ENCODE measurements at places on chromosomes 2 and 18. TPM values are rescaled to one million over a fixed set of nuclear protein-coding genes. Genes with fewer than 3 reads are reported as not detected.

DNA sequence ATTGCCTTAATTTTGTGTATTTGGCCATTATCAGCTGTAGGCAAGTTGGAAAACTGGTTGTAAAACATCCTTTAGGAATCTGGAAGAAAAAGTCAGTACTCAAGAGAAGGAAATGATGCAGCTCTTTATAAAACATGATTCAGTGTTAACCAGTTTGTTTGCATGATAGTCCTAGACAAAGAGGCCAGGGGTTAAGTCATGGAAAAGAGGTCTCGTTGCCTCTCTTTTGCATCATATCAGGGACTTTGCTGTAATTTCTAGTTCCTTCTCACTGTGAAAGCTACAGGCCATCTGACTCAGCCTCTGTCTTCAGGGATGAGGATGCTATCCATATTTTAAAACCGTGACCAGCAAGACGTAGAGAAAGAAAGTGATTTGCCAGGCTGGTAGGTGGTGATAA is 38.0 kb downstream of the NPAS2 start:
- H3K27ac ChIP-seq, result no peak overlapping the region
- no peak for DNase-seq

DNA sequence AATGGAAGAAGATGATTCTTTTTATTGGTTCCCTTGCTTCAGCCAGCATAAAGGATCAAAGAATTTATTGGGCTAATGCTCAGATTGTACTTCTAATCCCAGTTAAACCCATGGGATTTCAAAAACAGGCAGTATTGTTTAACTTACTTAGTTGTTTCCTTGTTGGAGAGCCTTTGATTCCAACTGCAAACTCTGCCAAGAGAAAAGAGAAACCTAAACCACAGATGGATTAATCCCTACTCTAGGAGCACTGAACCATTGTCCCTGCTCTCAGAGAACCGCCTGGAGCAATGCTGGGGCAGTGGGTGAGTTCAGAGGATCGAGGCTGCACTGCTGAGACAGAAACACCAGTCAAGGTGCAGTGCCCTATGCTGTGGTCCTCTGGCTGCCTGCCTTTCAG is 44.9 kb upstream of the SIGLEC15 start:
- no peaks in the 10 kb centered on the region for H3K36me3 ChIP-seq
- H3K27ac ChIP-seq, result no peak overlapping the region
- H3K4me1 ChIP-seq, result peaks cover 3% of the 10 kb centered on the region
- H3K4me3 ChIP-seq, result no peak overlapping the region

DNA sequence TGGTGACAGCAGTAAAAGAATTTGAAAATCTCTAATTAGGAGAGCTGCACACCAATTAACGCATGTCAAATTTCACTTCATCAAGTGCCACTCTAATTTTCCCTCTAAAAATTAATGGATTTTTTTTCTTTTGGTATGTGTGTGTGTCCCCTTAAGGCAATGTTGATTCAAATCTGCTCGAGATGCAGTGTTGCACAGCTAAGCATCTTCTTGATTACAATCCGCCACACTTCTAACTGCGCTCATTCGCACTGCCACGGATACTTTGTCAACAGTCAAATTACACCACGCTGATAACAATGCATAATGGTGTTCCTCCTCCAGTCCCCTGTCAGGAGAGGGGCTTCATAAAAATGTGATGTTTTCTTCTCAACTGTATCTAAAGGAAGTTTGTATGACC is 261.4 kb downstream of the MEIS1 start:
- no peak overlapping the region for H3K27ac ChIP-seq
- no peaks in the 10 kb centered on the region for H3K27me3 ChIP-seq
- peaks cover 25% of the 10 kb centered on the region for H3K4me1 ChIP-seq
- H3K4me3 ChIP-seq, result no peak overlapping the region
- H3K36me3 ChIP-seq, result no peaks in the 10 kb centered on the region

DNA sequence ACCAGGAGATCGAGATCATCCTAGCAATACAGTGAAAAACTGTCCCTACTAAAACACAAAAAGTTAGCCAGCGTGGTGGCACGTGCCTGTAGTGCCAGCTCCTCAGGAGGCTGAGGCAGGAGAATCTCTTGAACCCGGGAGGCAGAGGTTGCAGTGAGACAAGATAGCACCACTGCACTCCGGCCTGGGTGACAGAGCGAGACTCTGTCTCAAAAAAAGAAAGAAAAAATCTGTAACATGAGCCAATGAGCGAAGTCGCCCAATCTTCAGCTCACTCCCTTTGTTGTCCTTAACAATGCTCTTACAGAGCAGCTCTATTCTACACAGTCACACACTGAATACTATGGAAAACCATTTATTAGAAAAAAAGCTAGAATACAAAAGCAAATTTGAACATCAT is 22.0 kb downstream of the FAM98A start:
- no peak overlapping the region for H3K4me3 ChIP-seq
- no peaks in the 10 kb centered on the region for H3K27me3 ChIP-seq
- no peak for DNase-seq
- H3K36me3 ChIP-seq, result no peaks in the 10 kb centered on the region
- no peak overlapping the region for H3K27ac ChIP-seq
- H3K4me1 ChIP-seq, result no peaks in the 10 kb centered on the region

GRCh38 chr2:66240286-66240685 is 194.6 kb upstream of the MEIS1 start:
- H3K27ac ChIP-seq, result no peak overlapping the region
- DNase-seq, result no peak
- no peaks in the 10 kb centered on the region for H3K4me1 ChIP-seq
- H3K27me3 ChIP-seq, result no peaks in the 10 kb centered on the region

DNA sequence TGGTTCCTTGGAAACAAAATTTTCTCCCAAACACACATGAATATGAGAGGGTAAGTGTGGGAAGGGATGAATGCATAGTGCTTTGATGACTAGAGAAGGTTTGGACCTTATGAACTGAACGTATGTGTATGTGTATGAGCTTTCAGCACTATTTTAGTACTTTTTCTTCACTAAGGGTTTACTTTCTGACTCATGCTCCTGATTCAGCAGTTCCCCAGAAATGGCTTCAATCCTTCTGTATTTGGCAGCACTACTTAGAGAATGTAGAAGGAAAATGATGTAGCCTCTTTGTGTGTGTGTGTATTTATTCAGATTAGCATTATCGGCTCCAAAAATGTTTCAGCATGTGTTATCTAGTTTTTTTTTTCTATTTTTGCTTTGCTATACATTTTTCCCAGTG is 22.2 kb downstream of the KCNJ3 start:
- H3K27me3 ChIP-seq, result no peaks in the 10 kb centered on the region
- no peaks in the 10 kb centered on the region for H3K36me3 ChIP-seq
- H3K27ac ChIP-seq, result no peak overlapping the region

GRCh38 chr2:198476007-198476406 is 671.6 kb downstream of the PLCL1 start:
- H3K27me3 ChIP-seq, result no peaks in the 10 kb centered on the region
- H3K36me3 ChIP-seq, result no peaks in the 10 kb centered on the region
- H3K4me1 ChIP-seq, result no peaks in the 10 kb centered on the region
- no peak overlapping the region for H3K27ac ChIP-seq

- H3K27me3 ChIP-seq, result no peaks in the 10 kb centered on the region
- no peaks in the 10 kb centered on the region for H3K36me3 ChIP-seq
- no peak for DNase-seq
- H3K27ac ChIP-seq, result no peak overlapping the region
These were observed 46.3 kb upstream of the SLC39A10 start for GRCh38 chr2:195610717-195611116.

- no peaks in the 10 kb centered on the region for H3K36me3 ChIP-seq
- H3K4me1 ChIP-seq, result no peaks in the 10 kb centered on the region
- H3K27me3 ChIP-seq, result no peaks in the 10 kb centered on the region
- DNase-seq, result no peak
- no peak overlapping the region for H3K27ac ChIP-seq
- no peak overlapping the region for H3K4me3 ChIP-seq
These were observed 32.7 kb downstream of the RBM43 start for GRCh38 chr2:151228847-151229512.

GRCh38 chr2:33029926-33030325 is 83.2 kb downstream of the LTBP1 start:
- no peaks in the 10 kb centered on the region for H3K27me3 ChIP-seq
- H3K36me3 ChIP-seq, result no peaks in the 10 kb centered on the region
- peaks cover 2% of the 10 kb centered on the region for H3K4me1 ChIP-seq
- no peak overlapping the region for H3K4me3 ChIP-seq

DNA sequence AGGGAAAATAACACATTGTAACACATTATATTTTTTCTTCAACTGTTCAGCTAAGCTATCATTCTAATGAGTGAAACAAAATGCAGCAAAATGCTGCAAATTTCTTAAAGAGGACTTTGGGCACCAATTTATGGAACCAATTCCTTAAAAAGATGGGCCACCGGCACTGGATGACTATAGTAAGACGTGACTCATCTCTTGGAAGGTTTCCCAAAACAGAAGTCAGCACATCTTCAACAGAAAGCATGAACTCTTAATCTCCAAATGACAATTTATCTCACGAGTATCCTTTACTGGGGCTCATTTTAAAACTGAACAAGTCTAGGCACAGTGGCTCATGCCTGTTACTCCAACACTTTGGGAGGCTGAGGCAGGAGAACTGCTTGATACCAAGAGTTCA is 213.4 kb downstream of the CDH20 start:
- H3K4me3 ChIP-seq, result no peak overlapping the region
- no peaks in the 10 kb centered on the region for H3K27me3 ChIP-seq
- no peaks in the 10 kb centered on the region for H3K36me3 ChIP-seq
- H3K27ac ChIP-seq, result no peak overlapping the region
- no peak for DNase-seq
- H3K4me1 ChIP-seq, result peaks cover 9% of the 10 kb centered on the region

- no peaks in the 10 kb centered on the region for H3K27me3 ChIP-seq
- H3K36me3 ChIP-seq, result no peaks in the 10 kb centered on the region
- no peak overlapping the region for H3K4me3 ChIP-seq
- no peak for DNase-seq
- no peaks in the 10 kb centered on the region for H3K4me1 ChIP-seq
These were observed 97.2 kb upstream of the OTOS start for GRCh38 chr2:240237609-240238174.

GRCh38 chr2:170039401-170040172 is 138.4 kb upstream of the MYO3B start:
- H3K4me3 ChIP-seq, result no peak overlapping the region
- H3K27me3 ChIP-seq, result no peaks in the 10 kb centered on the region
- no peak for DNase-seq
- no peaks in the 10 kb centered on the region for H3K36me3 ChIP-seq

- no peaks in the 10 kb centered on the region for H3K36me3 ChIP-seq
- no peak overlapping the region for H3K4me3 ChIP-seq
- DNase-seq, result no peak
- no peaks in the 10 kb centered on the region for H3K27me3 ChIP-seq
- H3K27ac ChIP-seq, result no peak overlapping the region
- H3K4me1 ChIP-seq, result no peaks in the 10 kb centered on the region
These were observed 11.1 kb downstream of the HES6 start for GRCh38 chr2:238228700-238229099.

DNA sequence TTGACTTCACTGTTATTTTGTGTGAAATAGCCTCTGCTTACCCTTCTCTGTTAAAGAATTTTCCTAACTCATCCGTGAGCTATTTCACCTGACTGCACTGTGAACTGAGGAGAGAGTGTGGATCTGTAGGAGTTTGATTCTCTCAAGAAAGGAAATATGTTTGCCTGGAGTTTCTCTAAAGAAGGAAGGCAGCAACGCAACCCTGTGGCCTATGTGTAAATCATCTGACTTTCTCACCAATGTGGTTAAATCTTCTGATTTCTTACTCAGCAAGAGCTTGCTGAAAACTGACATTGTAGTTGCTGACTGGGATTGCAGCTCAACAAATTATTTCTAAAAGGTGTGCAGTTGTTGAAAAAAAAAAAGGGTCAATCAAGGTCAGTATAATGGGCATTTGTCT is 153.9 kb upstream of the PELI1 start:
- no peaks in the 10 kb centered on the region for H3K4me1 ChIP-seq
- H3K27me3 ChIP-seq, result no peaks in the 10 kb centered on the region
- H3K4me3 ChIP-seq, result no peak overlapping the region
- no peaks in the 10 kb centered on the region for H3K36me3 ChIP-seq
- no peak overlapping the region for H3K27ac ChIP-seq

GRCh38 chr2:14520385-14520945 is 112.1 kb upstream of the LRATD1 start:
- H3K36me3 ChIP-seq, result no peaks in the 10 kb centered on the region
- H3K4me1 ChIP-seq, result no peaks in the 10 kb centered on the region
- H3K27me3 ChIP-seq, result no peaks in the 10 kb centered on the region

- H3K36me3 ChIP-seq, result no peaks in the 10 kb centered on the region
- H3K27ac ChIP-seq, result no peak overlapping the region
- H3K4me1 ChIP-seq, result no peaks in the 10 kb centered on the region
- no peak for DNase-seq
- H3K27me3 ChIP-seq, result no peaks in the 10 kb centered on the region
These were observed 149.8 kb downstream of the AGPS start for GRCh38 chr2:177542396-177542795.

- DNase-seq, result peak; percentile 45
- no peaks in the 10 kb centered on the region for H3K4me1 ChIP-seq
- no peaks in the 10 kb centered on the region for H3K27me3 ChIP-seq
- H3K36me3 ChIP-seq, result no peaks in the 10 kb centered on the region
These were observed 677 bp upstream of the MC2R start for GRCh38 chr18:13915995-13916431.

DNA sequence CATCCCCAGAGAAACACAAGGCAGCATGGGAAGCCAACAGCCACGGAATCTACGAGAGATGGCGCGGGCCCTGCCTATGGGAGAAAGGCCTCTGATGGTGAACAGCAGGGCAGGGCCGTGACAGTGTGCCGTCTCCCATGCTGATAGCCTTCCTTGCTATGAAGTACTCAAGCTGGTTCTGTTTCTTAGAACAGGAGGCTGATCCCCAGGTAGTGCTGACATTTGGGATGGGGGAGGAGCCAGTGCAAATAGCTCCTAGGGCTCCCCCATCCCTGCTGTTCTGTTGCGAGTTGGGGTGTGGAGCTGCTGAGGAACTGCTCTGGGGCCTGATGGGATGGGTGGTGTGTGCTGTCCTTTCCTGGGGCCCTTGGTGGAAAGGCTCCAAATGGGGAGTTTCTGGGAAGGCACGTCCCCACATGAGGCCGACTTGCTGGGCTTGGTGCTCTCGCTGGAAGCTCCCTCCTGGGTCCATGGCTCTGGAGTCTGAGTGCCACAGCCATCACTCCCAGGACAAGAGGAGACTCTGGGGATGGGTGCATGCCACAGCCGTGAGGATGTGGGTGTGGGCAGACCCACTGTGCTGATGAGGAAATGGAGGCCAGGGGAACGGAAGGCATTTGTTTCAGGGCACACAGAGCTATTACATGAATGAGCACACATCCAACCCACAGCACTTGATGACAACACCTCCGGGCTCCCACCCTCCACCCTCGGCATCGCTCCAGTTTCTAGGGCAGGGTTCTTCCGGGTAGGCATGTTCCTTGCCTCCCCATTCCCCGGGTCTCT is 246.8 kb downstream of the HDAC4 start:
- H3K4me1 ChIP-seq, result no peaks in the 10 kb centered on the region
- H3K27ac ChIP-seq, result no peak overlapping the region
- H3K36me3 ChIP-seq, result peaks cover 9% of the 10 kb centered on the region
- H3K4me3 ChIP-seq, result no peak overlapping the region
- DNase-seq, result no peak

The BIN1 gene
- 121 TPM for total RNA-seq

The UGT1A4 gene
- 1.1 TPM for total RNA-seq

The LRRC30 gene
- not detected for total RNA-seq

The SERPINB12 gene
- total RNA-seq, result not detected

The ATP5F1A gene
- total RNA-seq, result 417 TPM

The C2orf80 gene
- not detected for total RNA-seq

The CCDC74B gene
- 4.5 TPM for total RNA-seq

The MYO3B gene
- total RNA-seq, result 6.4 TPM

The SATB2 gene
- 17.5 TPM for total RNA-seq

The PTPRM gene
- 98.9 TPM for total RNA-seq

The BCL11A gene
- total RNA-seq, result 8.7 TPM

The CKAP2L gene
- 0.88 TPM for total RNA-seq

The TCF7L1 gene
- total RNA-seq, result 12.5 TPM

The GPR75 gene
- 2.4 TPM for total RNA-seq

Measured in kidney (tissue), 22 donors.